ENCODE measurements at places on chromosomes 1 and 21.

GRCh38 chr1:25572708-25573590 lies 29.5 kb downstream of the LDLRAP1 start:
- no peak for DNase-seq

- no peak for DNase-seq
Observed at GRCh38 chr1:221411283-221411682, 330.6 kb downstream of the DUSP10 start.

GRCh38 chr1:111553196-111553595 lies 49.8 kb upstream of the ADORA3 start:
- peak; percentile 54 for DNase-seq

DNA sequence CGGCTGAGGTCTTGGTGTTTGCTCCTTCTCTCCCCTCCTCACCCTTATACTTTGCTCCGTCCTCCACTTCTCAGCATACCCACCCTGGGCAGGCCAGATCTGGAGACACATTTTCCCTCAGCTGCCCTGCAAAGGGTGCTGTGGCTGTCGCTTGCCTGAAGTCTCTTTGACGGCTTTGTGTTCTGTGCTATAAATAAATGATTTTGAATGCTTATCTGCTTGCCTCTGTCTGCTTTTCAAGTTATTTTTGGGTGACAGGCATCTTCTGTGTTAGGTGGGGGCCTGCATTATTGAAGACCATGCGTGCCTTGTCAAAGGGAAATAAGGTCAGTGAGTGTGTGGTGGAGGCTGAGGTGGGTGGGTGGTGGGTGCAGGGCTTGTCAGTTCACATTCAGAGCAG lies 66.9 kb upstream of the KCND3 start:
- DNase-seq, result no peak

- no peak for DNase-seq
Observed at GRCh38 chr1:172380441-172381244, 39.8 kb upstream of the C1orf105 start.

DNA sequence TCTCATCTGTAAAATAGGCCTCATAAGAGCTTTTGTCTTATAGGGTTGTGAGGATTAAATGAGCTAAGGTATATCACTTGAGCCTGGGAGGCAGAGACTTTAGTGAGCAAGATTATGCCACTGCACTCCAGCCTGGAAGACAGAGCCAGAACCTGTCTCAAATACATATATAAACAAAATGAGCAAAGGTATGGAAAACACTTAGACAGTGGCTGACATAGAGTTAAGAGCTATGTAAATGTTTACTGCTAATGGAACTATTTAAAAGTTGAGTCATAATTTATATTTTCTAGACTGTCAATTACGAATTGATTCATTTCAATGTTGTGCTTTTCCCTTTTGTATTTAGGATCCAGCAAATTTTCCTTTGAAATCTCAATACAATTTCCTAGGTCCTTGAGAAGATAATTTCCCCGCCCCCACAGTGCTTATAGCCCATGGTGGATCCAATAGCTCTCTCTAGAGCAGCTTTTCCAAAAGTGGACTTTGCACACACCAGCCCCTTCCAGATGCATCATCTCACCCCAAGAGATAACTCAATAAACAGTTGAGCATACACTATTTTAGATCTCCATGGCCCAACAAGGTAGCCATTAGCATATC lies 21.8 kb upstream of the RUNX3 start:
- DNase-seq, result no peak

- no peak for DNase-seq
Observed at GRCh38 chr21:22650226-22650625, 1652.0 kb downstream of the NCAM2 start.

DNA sequence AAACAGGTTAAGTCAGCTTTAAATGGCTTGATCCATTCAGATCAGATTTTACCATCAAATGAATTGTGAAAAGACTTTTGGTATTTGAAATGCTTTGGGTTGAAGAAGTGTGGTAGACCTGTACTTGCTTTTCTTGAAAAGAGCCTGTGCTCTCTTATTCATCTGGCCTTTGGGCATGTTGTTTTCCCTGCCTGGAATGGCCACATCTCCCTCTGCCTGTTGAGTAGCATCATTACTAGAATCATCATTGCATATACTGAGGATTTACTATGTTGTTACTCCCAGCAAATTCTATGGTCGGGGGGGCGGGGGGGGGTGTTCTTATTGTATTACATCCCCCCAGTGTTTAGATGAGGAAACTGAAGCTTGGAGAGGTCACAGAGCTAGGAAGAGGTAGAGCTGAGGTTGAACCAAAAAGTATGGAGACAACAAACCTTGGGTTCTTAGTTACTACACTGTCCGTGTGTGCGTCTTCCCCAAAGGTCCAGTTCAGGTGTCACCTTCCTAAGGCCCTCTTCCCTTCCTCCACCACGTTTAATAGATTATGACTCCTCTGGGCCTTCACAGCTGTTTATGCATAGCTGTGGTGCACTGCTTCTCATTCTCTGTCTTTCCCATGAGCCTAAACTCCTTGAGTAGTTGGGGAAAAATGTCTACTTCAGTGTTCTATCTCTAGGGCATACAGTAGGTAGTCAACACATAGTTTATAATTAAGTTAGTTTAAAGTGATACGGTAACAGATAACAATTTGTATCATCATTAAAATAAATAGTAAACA lies 246.4 kb upstream of the HOOK1 start:
- no peak for DNase-seq

GRCh38 chr1:107405236-107405635 lies 264.4 kb downstream of the NTNG1 start:
- DNase-seq, result peak; percentile 23

DNA sequence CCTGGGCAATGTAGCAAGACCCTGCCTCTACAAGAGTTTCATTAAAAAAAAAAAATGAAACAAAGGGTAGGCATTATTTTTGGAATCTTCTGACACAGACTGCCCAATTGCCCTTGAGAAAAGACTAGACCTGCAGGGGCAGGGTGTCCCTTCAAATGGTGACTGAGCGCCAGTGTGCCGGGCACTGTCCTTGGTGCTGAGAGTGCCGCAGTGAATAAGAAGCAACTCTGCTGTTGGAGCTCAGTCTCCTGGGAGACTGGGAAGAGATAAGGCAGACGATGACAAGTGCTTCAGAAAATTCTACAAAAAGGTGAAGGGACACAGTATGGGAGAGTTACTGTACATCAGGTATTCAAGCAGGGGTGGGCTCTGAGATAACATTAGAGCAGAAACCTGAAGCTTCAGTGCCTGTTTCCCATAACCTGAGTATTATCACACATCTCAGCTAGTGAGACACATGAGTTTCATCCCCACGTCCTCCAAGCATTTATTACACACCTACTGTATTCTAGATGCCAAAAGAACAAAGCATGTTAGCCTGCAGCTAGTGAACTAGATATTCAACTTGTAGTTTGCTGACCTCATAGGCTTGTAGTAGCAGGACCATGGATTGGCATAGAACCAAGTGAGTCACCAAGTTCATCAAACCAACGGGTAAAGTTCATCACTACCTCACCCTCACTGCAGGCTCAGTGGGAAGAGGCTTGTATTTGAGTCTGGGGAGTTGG lies 18.4 kb upstream of the RPL11 start:
- DNase-seq, result peak; percentile 19

- DNase-seq, result no peak
Observed at GRCh38 chr1:109516872-109517271, 7.3 kb upstream of the AMIGO1 start.

DNA sequence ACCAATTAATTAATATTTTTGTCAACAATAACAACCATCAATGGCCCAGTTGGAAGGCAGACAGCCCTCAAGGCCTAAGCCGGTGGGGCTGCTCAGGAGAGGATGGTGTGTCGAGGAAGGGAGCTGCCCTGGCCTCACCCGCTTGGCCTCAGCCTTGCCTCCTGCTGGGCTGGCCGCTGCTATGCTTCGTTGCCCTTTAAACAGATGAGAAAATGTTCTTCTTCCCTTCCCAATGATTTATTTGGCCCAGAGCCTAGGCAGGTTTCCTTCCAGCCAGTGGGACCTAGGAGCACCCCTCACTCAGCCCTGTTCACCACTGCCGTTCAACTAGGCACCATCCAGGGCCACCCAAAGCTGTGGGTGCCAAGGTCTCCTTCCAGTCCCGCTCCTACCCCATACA lies 3.1 kb upstream of the ADGRB2 start:
- DNase-seq, result no peak

- no peak for DNase-seq
Observed at GRCh38 chr1:33248244-33248643, 8.0 kb upstream of the ZNF362 start.

DNA sequence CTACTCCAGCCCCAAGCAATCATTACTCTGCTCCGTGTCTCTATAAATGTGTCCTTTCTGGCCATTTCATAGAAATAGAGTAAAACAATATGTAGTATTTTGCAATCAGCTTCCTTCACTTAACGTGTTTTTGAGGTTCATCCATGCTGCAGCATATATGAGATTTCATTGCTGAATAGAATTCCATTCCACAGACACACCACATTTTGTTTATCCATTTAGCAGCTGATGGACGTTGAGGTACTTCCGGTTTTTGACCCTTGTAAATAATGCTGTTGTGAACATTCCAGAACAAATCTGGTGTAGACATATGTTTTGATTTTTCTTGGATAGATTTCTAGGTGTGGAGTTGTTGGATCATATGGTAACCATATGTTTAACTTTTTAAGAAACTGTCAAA lies 30.7 kb downstream of the ADAM30 start:
- DNase-seq, result peak; percentile 38

DNA sequence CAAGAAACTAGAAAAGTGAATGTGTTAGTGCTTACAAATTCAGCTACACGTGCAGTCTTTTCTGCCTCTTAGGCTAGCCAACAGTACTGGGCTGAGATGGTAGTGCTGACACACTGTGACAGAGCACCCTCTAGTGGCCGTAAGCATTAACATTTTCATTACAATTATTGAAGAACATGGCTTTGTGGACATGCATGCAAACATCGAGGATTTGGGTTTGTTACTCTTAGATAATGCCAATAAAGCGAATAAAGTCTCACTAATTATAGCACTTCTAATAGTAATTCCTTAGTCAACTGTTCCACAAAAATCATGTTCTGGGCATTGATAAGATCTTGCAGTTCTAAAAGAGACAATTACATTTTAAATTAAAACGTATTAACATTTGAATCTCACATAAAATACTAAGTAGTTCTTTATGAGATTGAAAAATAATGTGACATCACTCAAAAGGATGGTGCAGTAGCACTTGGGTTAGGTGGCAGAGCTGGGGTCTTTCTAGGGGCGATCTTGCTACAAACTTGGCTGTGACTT lies 47.1 kb downstream of the MYSM1 start:
- peak; percentile 45 for DNase-seq

DNA sequence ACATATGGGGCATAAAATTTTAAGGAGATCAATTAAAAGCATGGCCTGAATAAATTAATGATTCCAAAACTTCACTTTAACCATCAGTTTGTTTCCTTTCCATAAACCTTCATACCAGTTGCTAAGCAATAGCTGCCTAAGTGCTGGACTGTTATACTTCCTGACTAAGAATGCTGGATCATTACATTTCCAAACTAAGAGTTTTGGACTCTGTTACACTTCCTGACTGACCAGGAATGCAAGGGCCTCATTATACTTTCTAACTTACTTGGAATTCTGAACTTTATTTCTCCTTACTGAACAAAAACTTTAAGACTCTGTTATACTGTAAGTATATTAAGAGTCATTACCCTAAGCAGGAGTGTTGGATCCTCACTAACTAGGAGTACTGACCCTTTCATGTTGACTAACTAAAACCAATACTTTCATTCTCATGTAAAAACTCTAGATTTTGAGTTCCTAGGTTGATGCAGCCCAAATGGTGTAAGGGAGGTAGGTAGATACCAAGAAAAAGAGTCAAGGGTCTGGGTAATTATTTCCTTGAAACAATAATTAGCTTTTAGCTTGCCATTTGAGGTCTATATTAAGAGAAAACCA lies 118.2 kb downstream of the FAF1 start:
- DNase-seq, result peak; percentile 1

GRCh38 chr1:158425027-158425426 lies 1.0 kb downstream of the OR10K2 start:
- DNase-seq, result no peak

GRCh38 chr1:161843156-161843555 lies 77.0 kb downstream of the ATF6 start:
- no peak for DNase-seq

GRCh38 chr1:150151291-150152181 lies 1.8 kb downstream of the PLEKHO1 start:
- DNase-seq, result no peak

DNA sequence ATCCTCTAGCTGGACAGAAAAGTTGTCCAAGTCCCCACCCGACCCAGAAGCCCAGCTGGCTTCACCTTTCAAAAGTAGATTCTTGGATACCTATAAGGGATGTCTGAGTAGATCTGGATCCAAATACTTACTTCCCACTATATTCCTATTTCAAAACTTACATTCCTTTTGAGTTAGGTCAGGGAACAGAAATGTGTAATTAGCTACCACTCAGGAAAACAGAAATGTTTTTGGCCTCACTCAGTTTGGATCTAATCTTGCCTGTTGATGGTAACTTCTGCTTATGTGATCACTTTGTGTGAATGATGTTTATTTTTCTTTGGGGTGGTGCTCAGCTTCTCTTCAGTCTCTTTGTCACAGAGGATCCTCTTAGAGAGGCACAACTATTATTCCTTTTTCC lies 814.4 kb upstream of the RGS18 start:
- DNase-seq, result peak; percentile 51

DNA sequence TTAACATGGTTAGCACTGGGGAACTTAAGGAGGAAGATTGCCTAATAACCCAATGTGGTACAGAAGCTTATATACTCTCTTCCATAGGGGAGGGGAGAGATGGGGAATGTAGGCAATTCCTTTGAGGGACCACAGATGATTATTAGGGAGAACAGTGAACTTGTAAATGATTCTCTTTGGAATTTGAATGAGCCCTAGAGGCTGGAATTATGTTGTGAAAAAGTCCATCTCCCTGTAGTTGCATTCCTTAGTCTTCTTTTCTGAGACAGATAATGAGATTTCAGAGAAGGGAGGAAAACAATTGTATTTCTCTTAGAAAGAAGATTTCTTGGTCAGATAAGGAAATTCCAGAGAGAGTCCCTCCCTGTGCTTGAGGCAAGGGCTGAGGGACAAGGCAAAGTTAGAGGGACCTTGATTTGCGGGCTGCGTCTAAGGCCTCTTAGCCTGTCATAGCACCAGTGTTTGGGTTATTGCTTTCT lies 89.0 kb upstream of the HMCN1 start:
- peak; percentile 28 for DNase-seq

- no peak for DNase-seq
Observed at GRCh38 chr21:42839271-42840231, 39.8 kb downstream of the WDR4 start.

GRCh38 chr1:226993814-226994585 lies 53.9 kb downstream of the COQ8A start:
- DNase-seq, result no peak

- no peak for DNase-seq
Observed at GRCh38 chr1:26690576-26691031, 5.2 kb upstream of the ARID1A start.

- DNase-seq, result no peak
Observed at GRCh38 chr1:247212627-247213617, 41.1 kb upstream of the ZNF124 start.

GRCh38 chr1:88035578-88035977 lies 648.5 kb upstream of the PKN2 start:
- no peak for DNase-seq

GRCh38 chr21:33937931-33938339 lies 22.3 kb upstream of the ATP5PO start:
- no peak for DNase-seq

All from skeletal muscle cell (primary cell).